ENCODE measurements at places on chromosomes 4 and X. TPM values are rescaled to one million over a fixed set of nuclear protein-coding genes. Genes with fewer than 3 reads are reported as not detected.

The ATP8A1 gene
- 28.7 TPM for polyA plus RNA-seq

The COL4A6 gene
- 15.4 TPM for polyA plus RNA-seq

DNA sequence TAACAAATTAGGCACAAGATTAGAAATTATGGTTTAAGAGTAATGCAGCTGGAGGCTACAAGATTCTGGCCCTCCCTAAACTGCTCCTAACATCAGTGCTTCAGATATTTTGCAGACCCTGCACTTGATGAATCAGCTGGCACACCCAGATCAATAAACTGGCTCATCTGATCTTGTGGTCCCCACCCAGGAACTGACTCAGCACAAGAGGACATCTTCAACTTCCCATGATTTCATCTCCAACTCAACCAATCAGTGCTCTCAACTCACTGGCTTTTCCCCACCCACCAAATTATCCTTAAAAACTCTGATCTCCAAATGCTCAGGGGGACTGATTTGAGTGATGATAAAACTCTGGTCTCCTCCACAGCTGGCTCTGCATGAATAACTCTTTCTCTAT is 21.7 kb upstream of the TMEM33 start:
- DNase-seq: no peak

GRCh38 chrX:102652031-102652688 is 877 bp downstream of the GPRASP1 start:
- peak; percentile 8 for DNase-seq

- no peak for DNase-seq
Measured at GRCh38 chrX:40095583-40096394, 2.0 kb downstream of the BCOR start.

DNA sequence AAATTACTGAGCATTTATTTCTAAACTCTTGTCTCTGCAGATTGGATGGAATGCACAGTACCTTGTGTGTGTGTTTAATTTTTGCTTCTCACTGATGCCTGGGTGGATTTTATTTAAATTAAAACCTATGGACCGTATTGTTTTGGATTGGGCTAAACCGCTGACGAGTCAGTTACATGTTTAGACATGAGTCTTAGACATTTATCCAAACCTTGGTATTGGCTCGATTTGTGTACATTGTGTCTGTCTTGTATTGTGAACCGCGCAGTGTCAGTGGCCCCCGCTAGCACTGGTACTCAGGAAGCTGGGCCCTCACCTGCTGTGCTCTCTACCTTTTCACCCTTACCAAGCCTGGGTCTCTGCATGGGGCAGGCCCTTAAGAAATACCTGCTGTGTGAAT is 40.8 kb upstream of the TADA2B start:
- DNase-seq: no peak

DNA sequence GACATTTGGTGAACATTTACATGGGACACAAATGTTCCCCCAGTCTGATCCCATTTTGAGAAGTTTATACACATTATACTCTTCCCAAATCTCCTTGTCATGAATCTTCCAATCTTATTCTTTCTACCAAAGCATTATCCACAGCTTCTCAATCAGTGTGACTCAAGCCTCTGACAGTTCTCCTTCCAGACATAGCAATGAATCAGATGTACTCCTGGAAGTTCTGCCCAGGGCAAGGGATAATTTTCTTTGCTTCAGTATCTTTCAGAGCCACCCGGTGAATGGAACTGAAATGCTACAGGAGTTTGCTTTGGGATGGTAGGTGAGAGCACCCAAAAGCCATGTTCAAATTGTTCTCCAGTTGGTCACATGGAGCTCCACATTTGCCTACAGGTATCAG is 145.5 kb downstream of the ANXA5 start:
- DNase-seq: no peak

DNA sequence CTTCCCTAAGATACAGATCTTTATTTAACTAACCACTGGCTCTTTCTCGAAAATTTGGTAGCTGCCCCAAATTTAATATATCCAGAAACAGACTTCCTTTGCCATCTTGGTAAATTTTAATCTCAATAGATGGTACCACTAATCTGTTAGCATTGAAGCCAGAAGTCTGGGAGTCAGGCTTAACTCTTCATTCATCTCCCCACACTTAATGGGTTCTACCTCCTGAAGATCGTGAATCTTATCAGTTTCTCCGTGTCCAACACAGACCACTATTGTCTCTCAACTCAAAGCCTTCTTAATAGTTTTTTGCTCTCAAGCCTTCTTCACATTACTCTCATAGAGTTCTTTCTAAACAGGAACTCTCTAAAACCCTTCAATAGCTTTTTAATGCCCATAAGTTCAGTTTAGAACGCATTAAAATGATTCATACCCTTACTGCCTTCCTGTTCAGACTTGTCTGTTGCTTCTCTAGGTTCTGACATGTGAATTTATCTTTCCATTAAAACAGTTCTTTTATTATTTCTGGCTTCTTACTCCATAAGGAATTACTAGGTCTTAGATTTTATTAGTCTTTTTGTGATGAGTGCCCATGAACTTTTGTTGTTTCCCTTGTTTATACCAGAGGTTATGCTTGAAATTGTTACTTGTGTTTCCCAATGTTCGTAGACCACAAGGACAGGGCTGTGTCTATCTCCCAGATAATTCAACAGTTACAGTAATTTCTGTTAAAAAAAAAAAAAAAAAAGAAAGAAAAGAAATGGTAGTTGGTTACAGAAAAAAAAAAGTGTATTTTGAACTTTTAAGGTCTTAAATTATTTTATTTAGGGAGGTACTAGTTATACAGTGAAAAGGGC is 54.7 kb downstream of the SMARCAD1 start:
- no peak for DNase-seq

DNA sequence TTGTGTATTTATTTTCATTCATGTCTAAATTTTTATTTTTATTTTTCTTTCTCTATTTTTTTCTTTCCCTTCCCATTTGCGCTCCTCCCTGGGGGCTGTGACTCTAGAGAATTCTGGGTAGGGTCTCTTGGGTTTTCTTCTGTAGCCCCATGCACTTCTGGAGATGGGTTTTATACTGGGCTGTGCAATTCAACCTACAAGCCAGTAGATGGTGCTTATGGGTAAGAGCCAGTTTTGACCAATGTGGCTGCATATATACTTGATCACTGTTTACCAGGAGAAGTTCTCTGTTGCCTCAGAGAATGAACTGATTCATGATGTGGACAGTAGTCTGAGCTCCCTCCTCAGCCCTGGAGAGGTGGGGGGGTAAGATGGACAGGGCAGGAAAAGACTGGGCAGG is 614.6 kb downstream of the PCDH19 start:
- DNase-seq: no peak

Measured in left renal pelvis (tissue), 4 donors.